ENCODE measurements at places on chromosomes 11 and 22.

DNA sequence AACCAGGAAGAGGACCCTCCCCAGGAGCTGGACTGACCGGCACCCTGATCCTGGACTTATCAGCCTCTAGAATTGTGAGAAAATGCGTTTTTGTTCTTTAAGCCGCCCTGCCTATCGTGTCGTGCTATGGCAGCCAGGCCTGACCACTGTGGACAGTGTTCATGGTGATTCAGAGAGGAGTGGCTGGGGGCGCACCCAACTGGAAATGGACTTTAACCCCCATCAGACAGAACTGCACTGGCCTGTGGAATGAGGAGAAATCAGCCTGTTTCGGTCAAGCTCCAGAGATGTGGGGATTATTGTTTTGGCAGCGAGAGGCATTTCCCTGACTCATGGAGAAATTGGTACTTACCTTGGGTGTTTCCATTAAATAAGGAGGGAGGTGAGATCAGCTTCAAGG, 1437.8 kb downstream of the BRD1 start:
- DNase-seq, result no peak

- no peak for DNase-seq
Measured at GRCh38 chr22:45842291-45842991, 134.5 kb downstream of the WNT7B start.

DNA sequence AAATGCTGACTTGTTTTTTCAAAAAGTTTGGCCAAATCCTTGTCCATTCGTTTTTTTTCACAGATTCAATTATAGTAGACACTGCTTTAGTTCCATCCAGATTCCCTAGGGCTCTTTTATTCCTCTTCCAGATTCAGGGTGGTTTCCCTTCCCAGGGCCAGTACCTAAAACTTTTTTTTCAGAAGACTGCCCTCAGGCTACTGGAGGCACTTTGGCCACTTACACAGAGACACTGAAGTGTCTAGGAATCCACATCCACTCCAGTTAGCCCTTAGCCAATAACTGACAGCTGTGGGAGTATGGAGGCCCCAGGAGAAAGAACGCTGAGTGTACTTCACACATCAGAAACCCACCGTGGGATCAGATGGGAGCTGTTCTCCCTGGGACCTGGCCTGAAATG, 77.3 kb downstream of the CCDC34 start:
- no peak for DNase-seq

GRCh38 chr22:26398741-26399153, 30.3 kb upstream of the ASPHD2 start:
- DNase-seq, result peak; percentile 57

GRCh38 chr11:66883016-66883965, 26.4 kb downstream of the LRFN4 start:
- DNase-seq, result peak; percentile 39

- DNase-seq, result no peak
Measured at GRCh38 chr11:116278076-116278475, 494.7 kb downstream of the BUD13 start.

DNA sequence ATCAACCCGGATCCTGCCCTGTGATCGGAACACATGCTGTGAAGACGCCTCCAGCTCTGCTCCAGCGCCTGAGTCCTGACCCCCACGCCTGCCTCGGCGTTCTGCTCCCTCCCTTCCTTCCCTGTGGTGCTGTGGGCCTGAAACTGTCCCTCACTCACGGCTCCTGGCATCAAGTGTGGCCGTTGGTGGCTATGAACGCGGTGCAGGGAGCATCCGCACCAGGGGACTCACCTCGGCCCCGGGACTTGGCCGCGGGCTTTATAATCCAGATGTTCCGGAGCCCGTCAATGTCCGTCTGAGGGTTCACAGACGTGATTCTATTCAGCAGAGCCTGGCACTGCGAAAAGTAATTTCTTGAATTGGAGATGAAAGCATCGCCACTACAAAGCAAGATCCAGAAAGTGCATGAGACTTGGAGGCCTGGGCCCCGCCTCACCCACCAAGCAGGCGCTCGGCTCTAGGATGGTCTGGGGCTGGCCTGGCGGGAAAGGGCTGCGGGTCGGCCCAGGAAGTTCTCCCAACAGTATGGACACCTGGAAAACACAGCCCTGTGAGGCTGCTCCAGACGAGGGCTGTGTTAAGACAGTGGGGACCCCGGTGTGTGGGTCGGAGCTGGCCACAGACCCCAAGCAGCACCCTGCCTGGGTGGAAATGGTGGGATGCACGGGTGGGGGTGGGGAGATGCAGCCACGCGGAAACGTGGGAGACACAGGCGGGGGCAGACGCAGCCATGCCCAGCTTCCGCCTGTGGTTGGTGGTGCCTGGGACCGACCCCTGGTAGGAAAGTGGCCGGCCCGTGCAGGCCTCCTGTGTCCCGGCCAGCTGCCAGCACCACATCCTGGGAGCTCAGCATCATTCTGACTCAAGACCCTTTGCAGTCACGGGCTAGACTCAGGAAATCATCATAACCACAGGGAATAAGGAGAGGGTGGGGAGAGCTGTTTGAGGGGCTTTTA, 21.8 kb upstream of the IL17REL start:
- DNase-seq, result peak; percentile 15

DNA sequence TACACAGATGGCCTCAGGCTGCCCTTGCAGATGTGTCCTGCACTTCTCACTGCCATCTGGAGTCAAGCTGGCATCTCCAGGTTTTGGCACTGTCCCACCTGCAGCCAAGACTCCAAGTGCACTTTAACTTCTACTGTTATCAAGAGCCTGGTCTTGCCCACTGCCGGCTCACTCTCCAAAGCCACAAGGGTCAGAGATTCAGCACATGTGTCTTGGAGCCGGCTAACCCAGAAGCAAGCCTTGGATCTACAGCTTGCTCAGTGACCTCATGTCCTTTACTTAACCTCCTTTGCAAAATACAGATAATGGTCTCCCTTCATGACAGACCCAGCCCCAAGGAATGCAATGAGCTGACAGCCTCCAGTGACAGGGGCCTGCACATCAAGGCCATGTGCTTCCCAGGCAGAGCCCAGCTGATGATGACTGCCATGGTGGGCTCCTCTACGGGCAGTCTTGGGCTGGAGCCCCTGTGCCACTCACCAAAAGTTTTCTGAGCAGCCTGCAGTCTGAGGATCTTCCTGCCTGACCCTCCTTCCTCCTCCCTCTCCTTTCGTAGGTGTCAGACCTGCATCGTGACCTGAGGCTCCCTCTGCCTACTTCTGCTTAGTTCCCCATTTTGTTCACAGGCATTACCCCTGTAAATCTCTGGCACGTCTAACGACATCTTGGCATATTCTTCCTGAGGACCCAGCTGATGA, 9.0 kb downstream of the TP53AIP1 start:
- DNase-seq, result no peak

DNA sequence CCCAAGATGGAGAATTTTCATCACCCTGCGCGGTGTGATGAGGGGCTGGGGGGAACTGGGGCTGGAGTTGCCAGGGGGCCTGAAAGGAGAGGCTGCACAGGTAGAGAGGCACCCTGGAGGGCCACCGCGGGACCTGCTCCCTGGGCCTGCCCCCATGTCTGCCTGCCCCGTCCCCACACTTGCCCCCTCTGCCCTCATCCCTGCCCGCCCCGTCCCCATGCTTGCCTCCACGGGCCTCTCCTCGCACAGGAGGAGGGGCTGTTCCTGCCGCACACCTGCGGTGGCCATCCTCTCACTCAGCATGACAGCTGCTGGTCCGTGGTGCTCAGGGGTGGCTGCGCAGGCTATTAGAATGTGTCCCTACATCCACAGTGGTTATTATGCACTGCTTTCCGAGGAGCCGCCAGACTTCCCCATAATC, 43.5 kb downstream of the LINC01488 start:
- no peak for DNase-seq

DNA sequence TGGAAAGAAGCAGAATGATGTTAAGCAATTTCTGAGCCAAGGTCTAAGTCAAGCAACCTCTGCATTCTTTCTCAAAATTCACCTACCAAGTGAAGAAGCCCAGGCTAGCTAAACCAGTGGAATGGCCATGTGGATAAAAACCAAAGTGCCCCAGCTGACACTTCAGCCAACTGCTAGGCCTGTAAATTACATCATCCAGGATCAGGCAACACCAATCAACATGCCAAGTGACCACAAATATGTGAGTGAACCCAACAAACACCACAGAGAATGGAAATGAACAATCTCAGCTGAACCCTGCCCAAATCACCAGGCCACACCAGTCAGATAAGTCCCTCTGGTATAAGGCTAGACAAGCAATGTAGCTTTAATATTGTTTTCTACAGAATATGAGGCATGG, 25.1 kb upstream of the FJX1 start:
- no peak for DNase-seq

- no peak for DNase-seq
Measured at GRCh38 chr11:93123351-93123898, 74.4 kb downstream of the SLC36A4 start.

DNA sequence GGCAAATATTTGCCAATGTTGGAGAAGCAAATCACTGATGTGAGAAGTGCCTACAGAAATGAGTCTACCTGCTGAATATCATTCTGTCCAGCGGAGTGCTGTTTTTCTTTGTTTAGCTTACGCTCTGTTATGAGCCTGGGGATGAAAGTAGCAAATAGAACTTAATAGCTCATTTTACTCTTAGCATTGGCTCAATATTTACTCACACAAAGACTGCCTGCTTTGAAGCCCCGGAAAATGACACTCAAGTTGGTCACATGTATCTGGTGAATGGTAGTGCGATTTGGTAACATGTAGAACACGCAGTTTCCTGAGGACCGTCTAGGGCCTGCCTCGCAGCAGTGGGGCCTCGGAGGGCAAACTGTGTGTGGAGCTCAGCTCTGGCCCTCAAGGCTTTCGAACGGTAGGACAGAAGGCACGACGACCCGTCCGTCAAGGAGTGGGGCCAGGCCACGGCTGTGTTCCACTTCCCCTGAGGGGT, 38.9 kb downstream of the TBC1D22A start:
- no peak for DNase-seq

DNA sequence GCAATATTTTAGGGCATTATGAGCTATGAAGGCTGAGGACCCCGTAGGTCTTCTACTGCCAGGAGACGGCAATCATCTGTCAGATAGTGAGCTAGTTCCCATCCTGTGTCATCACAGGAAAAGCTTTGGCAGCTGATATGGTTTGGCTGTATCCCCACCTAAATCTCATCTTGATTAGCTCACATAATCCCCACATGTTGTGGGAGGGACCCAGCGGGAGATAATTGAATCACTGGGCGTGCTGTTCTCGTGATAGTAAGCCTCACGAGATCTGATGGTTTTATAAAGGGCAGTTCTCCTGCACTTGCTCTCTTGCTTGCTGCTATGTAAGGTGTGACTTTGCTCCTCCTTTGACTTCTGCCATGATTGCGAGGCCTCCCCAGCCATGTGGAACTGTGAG, 18.1 kb downstream of the CSRP3 start:
- DNase-seq, result no peak

DNA sequence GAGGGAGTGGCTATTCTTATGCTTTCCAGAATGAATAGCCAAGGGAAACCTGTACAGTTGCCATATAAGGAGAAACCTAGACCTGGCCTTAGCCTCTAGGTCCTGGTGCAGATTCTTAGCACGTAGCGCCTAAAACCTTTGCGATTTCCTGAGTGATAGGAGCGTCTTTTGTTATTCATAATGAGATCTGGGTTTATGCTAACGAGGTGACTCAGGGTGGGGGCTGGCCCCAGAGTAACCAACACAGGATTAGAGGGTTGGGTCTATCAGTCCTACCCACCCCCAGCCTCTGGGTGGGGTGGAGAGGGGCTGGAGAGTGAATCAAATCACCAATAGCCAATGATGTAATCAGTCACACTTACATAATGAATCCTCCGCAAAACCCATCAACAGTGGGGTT, 73.4 kb upstream of the PARVG start:
- DNase-seq, result no peak
